ENCODE measurements at places on chromosomes 1 and 21. TPM values are rescaled to one million over a fixed set of nuclear protein-coding genes. Genes with fewer than 3 reads are reported as not detected.

MYCL gene
- total RNA-seq, result 0.59 TPM

EXTL1 gene
- total RNA-seq, result not detected

FTCD gene
- 1.3 TPM for total RNA-seq

C1QA gene
- total RNA-seq, result not detected

LCE1D gene
- total RNA-seq, result not detected

PIGV gene
- 9.9 TPM for total RNA-seq

MX2 gene
- total RNA-seq, result 17.6 TPM

KIRREL1 gene
- 31.4 TPM for total RNA-seq

KRTAP12-1 gene
- not detected for total RNA-seq

BEND5 gene
- not detected for total RNA-seq

PHGDH gene
- total RNA-seq, result 199 TPM

EEIG2 gene
- total RNA-seq, result 13.6 TPM

CFAP45 gene
- 1.6 TPM for total RNA-seq

GRCh38 chr1:100239961-100240360 lies 9.7 kb downstream of the DBT start:
- H3K27ac ChIP-seq, result no peak overlapping the region
- peaks cover 6% of the 10 kb centered on the region for H3K36me3 ChIP-seq
- H3K27me3 ChIP-seq, result no peaks in the 10 kb centered on the region
- no peak for DNase-seq
- H3K4me3 ChIP-seq, result no peak overlapping the region

DNA sequence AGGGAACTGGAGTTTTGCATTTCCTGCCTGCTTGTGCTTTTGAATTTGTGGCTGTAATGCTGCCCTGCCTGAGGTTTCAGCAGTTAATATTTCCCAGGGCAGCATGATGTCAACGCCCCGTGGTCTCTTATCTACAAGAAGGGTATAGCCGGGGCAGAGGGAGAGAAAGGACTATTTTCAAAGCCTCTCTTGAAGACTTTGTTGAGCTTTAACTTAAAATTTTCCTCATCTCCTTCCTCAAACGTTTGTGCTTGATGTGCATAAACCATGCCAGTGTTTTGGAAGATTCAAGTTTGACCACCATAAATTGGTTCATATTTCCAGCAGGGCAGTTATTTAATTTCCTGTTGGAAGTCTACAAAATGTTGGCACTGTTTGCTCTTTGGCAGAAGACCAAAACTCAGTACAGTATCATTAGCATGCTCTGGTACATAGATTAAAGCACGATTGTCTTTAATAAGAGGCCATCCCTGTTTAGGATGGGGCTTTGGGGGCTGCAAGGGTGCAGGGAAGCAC lies 43.4 kb downstream of the ROR1 start:
- peak overlapping the region; percentile 51 for H3K27ac ChIP-seq
- peak; percentile 65 for DNase-seq
- H3K36me3 ChIP-seq, result peaks cover 6% of the 10 kb centered on the region
- H3K27me3 ChIP-seq, result no peaks in the 10 kb centered on the region

- H3K27me3 ChIP-seq, result no peaks in the 10 kb centered on the region
- no peaks in the 10 kb centered on the region for H3K36me3 ChIP-seq
- no peak for DNase-seq
- H3K4me3 ChIP-seq, result no peak overlapping the region
Measured at GRCh38 chr1:71835442-71835813, 446.9 kb downstream of the NEGR1 start.

- no peak for DNase-seq
- H3K4me1 ChIP-seq, result no peaks in the 10 kb centered on the region
- H3K27me3 ChIP-seq, result peaks cover 23% of the 10 kb centered on the region
- H3K27ac ChIP-seq, result no peak overlapping the region
- H3K36me3 ChIP-seq, result no peaks in the 10 kb centered on the region
Measured at GRCh38 chr1:231073331-231073730, 33.3 kb upstream of the FAM89A start.

GRCh38 chr1:200473698-200474371 lies 64.0 kb upstream of the ZNF281 start:
- peaks cover 11% of the 10 kb centered on the region for H3K4me1 ChIP-seq
- H3K36me3 ChIP-seq, result peaks cover 6% of the 10 kb centered on the region
- no peaks in the 10 kb centered on the region for H3K27me3 ChIP-seq
- no peak overlapping the region for H3K4me3 ChIP-seq
- no peak for DNase-seq
- no peak overlapping the region for H3K27ac ChIP-seq

- peaks cover 71% of the 10 kb centered on the region for H3K36me3 ChIP-seq
- H3K27me3 ChIP-seq, result no peaks in the 10 kb centered on the region
- H3K27ac ChIP-seq, result peak overlapping the region; percentile 54
- H3K4me1 ChIP-seq, result peaks cover 89% of the 10 kb centered on the region
- no peak overlapping the region for H3K4me3 ChIP-seq
- no peak for DNase-seq
Measured at GRCh38 chr1:183039985-183040447, 16.8 kb downstream of the LAMC1 start.

GRCh38 chr1:156152628-156153027 lies 757 bp upstream of the SEMA4A start:
- H3K4me3 ChIP-seq, result no peak overlapping the region
- H3K36me3 ChIP-seq, result peaks cover 5% of the 10 kb centered on the region
- H3K27ac ChIP-seq, result no peak overlapping the region
- no peak for DNase-seq
- H3K27me3 ChIP-seq, result peaks cover 43% of the 10 kb centered on the region

- H3K4me1 ChIP-seq, result peaks cover 54% of the 10 kb centered on the region
- H3K27ac ChIP-seq, result peak overlapping the region; percentile 79
- peaks cover 36% of the 10 kb centered on the region for H3K36me3 ChIP-seq
- peak; percentile 54 for DNase-seq
- no peaks in the 10 kb centered on the region for H3K27me3 ChIP-seq
- H3K4me3 ChIP-seq, result peak overlapping the region; percentile 92
Measured at GRCh38 chr1:32754317-32755097, 51.9 kb upstream of the SYNC start.

DNA sequence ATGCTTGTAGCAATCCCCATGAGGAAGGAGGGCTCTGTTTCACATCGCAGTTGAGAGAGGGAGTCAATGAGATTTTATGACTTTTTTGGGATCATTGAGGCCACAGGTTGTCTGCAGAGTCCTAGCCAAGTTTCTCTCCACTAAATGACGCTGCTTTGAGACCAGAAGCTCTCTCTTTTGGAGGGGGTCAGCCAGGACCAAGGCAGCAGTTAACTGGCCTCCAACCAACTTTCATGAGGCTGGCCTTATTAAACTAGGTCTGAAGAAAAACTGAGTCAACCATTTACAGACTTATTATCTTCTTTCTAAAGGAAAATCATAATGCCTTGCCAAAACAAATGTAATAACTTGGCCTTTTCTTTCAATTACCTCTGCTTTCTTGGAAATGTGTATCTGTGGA lies 8.6 kb downstream of the WLS start:
- DNase-seq, result no peak
- no peaks in the 10 kb centered on the region for H3K36me3 ChIP-seq
- no peaks in the 10 kb centered on the region for H3K4me1 ChIP-seq
- no peak overlapping the region for H3K4me3 ChIP-seq
- no peaks in the 10 kb centered on the region for H3K27me3 ChIP-seq

DNA sequence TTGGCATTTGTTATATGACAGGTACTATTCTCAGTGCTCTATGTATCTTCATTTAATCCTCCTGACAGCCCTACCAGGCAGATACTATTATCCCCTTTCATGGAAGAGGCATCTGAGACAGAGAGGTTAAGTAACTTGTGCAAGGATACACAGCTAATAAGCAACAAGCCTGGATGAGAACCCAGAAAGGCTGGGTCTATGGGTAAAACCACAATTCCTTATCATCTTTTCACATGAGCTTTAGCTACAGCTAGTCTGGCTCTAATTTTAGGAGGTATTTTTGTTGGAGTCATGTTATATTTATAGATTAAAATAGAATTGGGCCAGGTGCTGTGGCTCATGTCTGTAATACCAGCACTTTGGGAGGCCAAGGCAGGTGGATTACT lies 27.7 kb downstream of the DNTTIP2 start:
- no peaks in the 10 kb centered on the region for H3K4me1 ChIP-seq
- no peak for DNase-seq
- peaks cover 16% of the 10 kb centered on the region for H3K27me3 ChIP-seq
- no peak overlapping the region for H3K27ac ChIP-seq
- no peak overlapping the region for H3K4me3 ChIP-seq

- no peak overlapping the region for H3K4me3 ChIP-seq
- peak overlapping the region; percentile 60 for H3K27ac ChIP-seq
- peaks cover 94% of the 10 kb centered on the region for H3K36me3 ChIP-seq
- peaks cover 42% of the 10 kb centered on the region for H3K4me1 ChIP-seq
Measured at GRCh38 chr1:225871359-225872074, 10.7 kb downstream of the TMEM63A start.

GRCh38 chr1:72635719-72636118 lies 353.4 kb upstream of the NEGR1 start:
- no peak overlapping the region for H3K27ac ChIP-seq
- H3K27me3 ChIP-seq, result no peaks in the 10 kb centered on the region
- H3K36me3 ChIP-seq, result no peaks in the 10 kb centered on the region
- no peak for DNase-seq

- H3K36me3 ChIP-seq, result peaks cover 12% of the 10 kb centered on the region
- peaks cover 41% of the 10 kb centered on the region for H3K4me1 ChIP-seq
- peak overlapping the region; percentile 4 for H3K27ac ChIP-seq
- no peak overlapping the region for H3K4me3 ChIP-seq
Measured at GRCh38 chr1:214460304-214460916, 91.0 kb downstream of the PTPN14 start.

- no peak for DNase-seq
- no peaks in the 10 kb centered on the region for H3K27me3 ChIP-seq
- H3K4me1 ChIP-seq, result peaks cover 4% of the 10 kb centered on the region
- H3K36me3 ChIP-seq, result no peaks in the 10 kb centered on the region
- H3K27ac ChIP-seq, result no peak overlapping the region
Measured at GRCh38 chr21:43819511-43820405, 30.4 kb downstream of the RRP1 start.

DNA sequence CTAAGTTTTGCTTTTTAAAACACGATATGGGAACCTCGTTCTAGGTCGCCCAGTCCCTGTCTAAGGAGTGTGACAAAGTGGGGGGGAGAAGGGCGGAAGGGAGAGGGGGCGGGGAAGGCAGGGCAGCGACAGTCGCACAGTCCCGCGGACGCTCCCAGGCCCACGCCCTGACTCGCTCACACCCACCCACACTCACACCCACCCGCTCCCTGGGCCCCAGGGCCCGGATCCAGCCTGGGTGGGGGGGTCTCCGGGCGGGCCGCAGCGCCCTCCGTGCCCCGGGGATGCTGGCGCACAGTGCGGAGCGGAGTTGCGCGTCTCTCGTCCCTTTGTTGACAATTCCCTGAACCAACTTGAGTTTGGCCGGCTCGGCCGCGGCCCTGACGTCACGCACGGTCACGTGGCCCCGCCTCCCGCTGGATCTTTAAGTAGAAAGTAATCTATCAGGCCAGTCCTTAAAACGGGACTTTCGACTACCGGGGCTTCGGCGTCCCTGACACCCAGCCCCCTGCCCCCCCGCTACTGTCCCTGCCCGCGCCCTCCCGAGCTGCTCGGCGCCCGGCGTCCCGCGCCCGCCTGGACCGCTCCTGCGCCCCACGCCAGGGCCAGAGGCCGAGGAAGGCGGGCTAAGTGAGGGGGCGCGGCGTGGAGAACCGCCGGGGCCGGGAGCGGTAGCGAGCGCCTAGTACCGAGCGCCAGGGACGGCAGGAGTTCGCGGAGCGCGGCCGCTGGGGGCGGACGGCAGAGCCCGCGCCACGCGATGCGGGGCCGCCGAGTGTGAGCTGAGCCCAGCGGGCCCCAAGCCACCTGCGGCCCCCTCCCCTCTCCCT lies at the start of gene FOXD3:
TSS of gene FOXD3 (plus strand) at position 454 of the 830 bp plus-strand sequence. CDS start 492 bp downstream, outside the sequence.
- H3K4me3 ChIP-seq, result peak within 1 kb of the TSS; percentile 68
- DNase-seq, result peak; percentile 71

- peaks cover 21% of the 10 kb centered on the region for H3K4me1 ChIP-seq
- no peak for DNase-seq
- H3K4me3 ChIP-seq, result no peak overlapping the region
- H3K27ac ChIP-seq, result no peak overlapping the region
- H3K36me3 ChIP-seq, result no peaks in the 10 kb centered on the region
- no peaks in the 10 kb centered on the region for H3K27me3 ChIP-seq
Measured at GRCh38 chr1:217561446-217561845, 69.4 kb downstream of the GPATCH2 start.

GRCh38 chr21:31961027-31961426 lies 88.2 kb downstream of the HUNK start:
- no peak overlapping the region for H3K27ac ChIP-seq
- H3K4me1 ChIP-seq, result no peaks in the 10 kb centered on the region

- H3K27me3 ChIP-seq, result peaks cover 18% of the 10 kb centered on the region
- H3K36me3 ChIP-seq, result peaks cover 6% of the 10 kb centered on the region
- no peaks in the 10 kb centered on the region for H3K4me1 ChIP-seq
- H3K4me3 ChIP-seq, result no peak overlapping the region
Measured at GRCh38 chr1:20555758-20556120, 3.4 kb downstream of the FAM43B start.

DNA sequence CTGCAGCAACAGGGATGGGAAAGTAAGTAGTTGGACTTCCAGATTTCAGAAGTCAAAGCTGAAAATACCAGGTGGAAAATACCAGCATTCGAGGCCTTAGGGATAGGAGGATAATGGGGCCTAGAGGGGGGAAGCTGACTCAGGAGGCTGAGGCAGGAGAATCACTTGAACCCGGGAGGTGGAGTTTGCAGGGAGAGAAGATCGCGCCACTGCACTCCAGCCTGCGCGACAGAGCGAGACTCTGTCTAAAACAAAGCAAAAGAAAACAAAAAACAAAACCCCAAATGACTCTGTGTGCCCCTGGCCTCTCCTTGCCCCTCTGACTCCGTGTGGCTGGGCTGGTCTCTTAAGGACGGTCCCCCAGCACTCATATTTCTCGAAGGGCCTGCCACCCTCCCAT lies 3.4 kb downstream of the SH2D2A start:
- DNase-seq, result no peak
- H3K4me3 ChIP-seq, result peak overlapping the region; percentile 62
- H3K27ac ChIP-seq, result no peak overlapping the region
- peaks cover 34% of the 10 kb centered on the region for H3K27me3 ChIP-seq

DNA sequence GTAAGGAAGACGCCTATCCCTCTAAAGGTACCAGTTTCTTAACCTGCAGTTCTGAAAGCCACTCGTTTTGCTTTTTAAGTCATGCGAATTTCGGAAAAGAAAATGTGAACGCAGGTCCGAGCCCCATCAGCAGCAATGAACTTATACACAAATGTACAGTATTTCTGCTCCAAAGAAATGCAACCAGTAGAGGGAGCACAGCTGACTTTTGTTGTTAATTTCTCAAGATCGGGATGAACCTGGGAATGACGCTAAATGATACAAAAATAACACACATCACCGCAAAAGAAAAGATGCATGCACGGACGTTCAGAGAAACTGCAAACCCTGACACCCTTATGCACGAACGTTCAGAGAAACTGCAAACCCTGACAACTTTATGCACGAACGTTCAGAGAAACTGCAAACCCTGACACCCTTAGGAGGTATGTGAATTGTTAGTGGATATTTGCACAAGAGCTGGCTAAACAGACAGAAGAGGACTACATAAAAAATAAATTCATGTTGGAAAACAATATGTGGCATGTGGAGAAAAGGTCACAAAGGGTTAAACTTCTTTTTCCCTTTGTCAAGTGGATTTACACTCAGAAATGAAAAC lies 3.5 kb upstream of the TIAM1 start:
- peak overlapping the region; percentile 53 for H3K4me3 ChIP-seq
- no peak overlapping the region for H3K27ac ChIP-seq
- H3K36me3 ChIP-seq, result peaks cover 20% of the 10 kb centered on the region
- H3K4me1 ChIP-seq, result peaks cover 14% of the 10 kb centered on the region
- H3K27me3 ChIP-seq, result no peaks in the 10 kb centered on the region

- no peak overlapping the region for H3K4me3 ChIP-seq
- peaks cover 36% of the 10 kb centered on the region for H3K4me1 ChIP-seq
- H3K36me3 ChIP-seq, result no peaks in the 10 kb centered on the region
- H3K27me3 ChIP-seq, result no peaks in the 10 kb centered on the region
- no peak for DNase-seq
Measured at GRCh38 chr1:208184966-208185654, 59.1 kb downstream of the PLXNA2 start.

- H3K4me3 ChIP-seq, result no peak overlapping the region
- no peak for DNase-seq
- no peaks in the 10 kb centered on the region for H3K4me1 ChIP-seq
- no peaks in the 10 kb centered on the region for H3K27me3 ChIP-seq
- H3K36me3 ChIP-seq, result peaks cover 7% of the 10 kb centered on the region
Measured at GRCh38 chr21:44322621-44323325, 16.4 kb downstream of the CFAP410 start.
